ENCODE measurements at places on chromosomes 13 and 19.
A peak's percentile ranks its signal among the peaks of the same experiment; 100 is the strongest.

DNA sequence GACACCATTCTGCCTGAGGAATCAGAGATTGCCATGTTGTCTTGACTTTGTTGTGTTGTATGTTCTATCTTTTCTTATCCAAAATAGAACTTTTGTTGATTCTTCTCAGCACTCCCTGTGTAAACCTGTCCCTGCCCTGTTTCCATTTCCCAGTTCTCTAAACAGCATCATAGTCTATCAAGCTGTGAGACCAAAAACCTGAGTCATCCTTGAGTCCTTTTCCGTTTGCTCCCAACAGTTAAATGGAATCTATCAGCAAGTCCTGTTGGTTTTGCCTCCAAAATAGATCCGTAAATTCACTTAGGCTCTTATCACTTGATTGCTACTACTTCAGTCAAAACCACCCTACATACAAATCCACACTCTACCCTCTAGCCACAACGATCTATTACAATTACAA, 667.1 kb downstream of the PCDH9 start:
- no peak for DNase-seq

- no peak for DNase-seq
Measured at GRCh38 chr13:66543780-66544179, 686.4 kb downstream of the PCDH9 start.

- no peak for DNase-seq
Measured at GRCh38 chr13:29196409-29197074, 376.4 kb downstream of the MTUS2 start.

GRCh38 chr19:13597640-13598039, 91.4 kb upstream of the CACNA1A start:
- peak; percentile 16 for DNase-seq

GRCh38 chr19:927351-927779, 1.5 kb downstream of the ARID3A start:
- no peak for DNase-seq

DNA sequence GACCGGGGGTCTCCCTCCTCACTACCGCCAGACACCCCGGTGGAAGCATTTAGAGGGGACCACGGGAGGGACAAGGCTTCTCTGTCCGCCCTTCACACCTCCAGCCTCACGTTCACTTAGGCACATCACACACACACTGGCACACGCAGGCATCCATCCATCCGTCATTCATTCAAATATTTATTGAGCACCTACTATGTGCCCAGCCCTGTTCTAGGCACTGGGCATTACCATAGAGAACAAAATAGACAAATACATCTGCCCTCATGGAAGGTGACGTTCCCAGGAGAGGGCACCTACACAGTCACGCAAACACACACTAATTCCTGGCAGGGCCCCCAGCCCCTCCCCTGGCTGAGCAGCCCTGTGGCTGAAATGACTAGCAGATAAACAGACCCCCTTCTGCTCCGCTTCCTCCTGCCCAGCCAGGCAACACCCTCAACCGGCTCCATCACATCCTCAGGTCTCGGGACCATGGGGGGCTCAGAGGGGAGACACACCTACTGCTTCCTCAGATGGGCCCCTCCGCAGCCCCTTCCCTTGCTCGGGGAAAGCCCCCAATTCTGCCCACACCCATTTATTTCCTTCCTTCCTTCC, 3.7 kb upstream of the NOP53 start:
- no peak for DNase-seq

All from NCI-H1048 (cell line).